ENCODE measurements at places on chromosomes 3 and 15.

DNA sequence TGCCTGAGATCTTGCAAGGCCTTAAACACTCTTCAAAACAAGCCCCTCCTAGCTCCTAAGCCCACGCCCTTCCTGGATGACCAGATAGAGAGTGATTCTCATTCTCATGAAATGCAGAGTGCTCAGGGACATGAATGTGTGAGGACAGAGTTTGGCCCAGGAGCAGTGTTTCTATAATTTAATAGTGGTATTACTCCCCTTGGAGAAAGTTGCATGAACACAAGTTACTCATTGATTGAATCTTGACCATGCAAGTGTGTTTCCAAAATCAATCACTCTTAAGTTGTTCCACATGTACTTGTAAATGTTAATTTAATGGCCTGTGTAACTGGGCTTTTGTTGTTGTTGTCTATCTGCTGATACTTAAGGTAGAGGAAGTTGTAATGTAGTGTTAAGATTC is 181.6 kb downstream of the ADAMTSL3 start:
- DNase-seq, result no peak

DNA sequence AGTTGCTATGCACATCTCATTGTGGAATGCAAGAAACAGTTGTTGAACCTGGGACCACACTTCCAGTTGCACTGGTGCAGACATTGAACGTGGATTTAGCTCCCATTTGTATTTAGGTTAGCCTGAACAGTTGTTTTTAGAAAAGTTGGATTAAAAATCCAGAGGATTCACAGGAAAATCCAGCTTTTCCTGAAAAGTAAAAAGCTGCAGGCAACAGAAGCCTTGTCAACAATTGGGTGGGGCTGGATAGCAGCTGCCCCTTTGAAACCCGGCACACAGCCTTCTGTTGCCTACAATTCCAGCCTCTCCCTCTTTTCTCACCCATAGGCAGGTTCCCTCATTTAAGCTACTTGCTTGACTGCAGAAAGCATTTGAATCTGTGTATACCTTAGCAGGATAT is 165.3 kb upstream of the TBL1XR1 start:
- no peak for DNase-seq

DNA sequence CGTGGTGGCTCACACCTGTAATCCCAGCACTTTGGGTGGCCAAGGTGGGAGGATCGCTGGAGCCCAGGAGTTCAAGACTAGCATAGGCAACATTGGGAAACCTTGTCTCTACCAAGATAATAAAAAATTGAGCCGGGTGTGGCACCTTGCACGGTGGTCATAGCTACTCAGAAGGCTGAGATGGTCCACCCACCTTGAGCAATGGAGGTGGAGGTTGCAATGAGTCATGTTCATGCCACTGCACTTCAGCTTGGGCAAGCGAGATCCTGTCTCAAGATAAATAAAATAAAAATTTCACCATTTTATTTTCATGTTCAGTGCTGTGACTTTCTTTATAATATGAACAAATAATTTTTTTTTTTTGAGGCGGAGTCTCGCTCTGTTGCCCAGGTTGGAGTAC is 12.5 kb downstream of the MAPK6 start:
- no peak for DNase-seq

DNA sequence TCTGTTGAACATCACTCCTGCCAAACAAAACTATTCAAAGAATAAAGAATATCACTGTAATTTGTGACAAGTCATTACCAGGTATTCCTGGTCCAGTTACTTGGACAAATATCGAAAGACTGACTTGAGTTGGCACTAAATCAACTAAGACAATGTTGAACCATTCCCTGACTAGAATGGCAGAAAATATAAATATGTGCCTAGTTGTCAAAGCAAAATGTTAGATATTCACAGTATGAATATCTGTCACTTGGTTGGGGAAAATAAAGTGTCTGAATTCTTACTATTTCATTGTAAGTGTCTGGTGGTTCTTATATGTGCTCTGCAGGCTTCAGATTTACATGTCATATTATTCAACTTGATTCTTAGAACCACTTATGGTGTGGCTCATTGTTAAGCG is 470.2 kb downstream of the NAALADL2 start:
- no peak for DNase-seq

DNA sequence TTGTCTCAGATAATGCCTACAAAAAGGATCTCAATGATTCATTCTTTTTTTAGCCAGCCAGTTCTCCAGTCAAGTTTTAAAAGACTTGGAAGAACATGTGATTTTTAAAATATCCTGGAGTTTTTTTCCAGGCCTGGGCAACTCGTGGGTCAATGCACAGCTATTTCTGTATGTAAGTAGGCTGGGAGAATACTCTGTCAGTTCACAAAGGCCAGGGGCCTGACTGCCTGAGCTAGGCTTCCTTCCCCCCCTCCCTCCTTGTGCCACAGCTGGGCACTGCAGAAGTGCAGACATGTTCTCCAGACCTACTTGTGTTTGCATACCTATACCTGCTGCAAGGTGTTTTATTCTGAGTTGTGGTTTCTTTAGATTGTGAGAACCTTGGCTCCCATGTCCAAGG is 43.7 kb downstream of the CTDSPL start:
- DNase-seq, result no peak

DNA sequence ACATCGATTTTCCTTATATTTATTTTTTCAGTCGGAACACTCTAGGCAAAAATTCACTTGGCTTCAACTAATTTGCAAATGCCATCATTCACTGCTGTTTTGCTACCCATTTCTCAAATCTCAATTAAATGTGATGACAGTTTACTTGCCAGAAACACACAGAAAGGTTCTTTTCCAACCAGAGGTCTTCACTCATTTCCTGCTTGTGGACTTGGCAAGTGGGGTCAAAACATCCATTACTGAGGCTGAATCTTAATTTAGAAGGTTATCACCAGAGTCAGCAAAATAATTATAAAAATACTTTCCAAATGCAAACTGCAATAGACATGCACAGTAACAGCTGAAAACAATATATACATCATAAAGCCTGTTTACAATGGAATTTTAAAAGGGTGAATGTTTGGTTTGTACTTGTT is 625.4 kb upstream of the TBL1XR1 start:
- DNase-seq, result no peak

DNA sequence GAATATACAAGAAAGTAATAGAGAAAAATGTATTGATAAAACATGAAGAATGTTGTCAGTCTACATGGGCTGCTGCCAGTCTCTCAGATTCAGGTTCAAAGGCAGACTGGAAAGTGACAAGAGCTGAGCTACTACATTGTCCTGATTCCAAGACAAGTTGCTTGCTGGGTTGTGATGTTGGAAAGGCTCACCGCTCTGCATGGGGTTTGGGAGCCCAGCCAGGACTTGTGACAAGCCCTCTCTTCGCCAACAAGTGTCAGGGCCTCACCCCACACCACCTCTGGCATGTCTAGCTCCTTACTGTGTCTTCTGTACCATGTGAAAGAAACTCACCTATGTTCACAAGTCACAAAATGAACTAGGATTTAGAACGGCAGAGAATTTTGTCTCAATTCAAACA is 43.0 kb upstream of the SH3GL3 start:
- no peak for DNase-seq

DNA sequence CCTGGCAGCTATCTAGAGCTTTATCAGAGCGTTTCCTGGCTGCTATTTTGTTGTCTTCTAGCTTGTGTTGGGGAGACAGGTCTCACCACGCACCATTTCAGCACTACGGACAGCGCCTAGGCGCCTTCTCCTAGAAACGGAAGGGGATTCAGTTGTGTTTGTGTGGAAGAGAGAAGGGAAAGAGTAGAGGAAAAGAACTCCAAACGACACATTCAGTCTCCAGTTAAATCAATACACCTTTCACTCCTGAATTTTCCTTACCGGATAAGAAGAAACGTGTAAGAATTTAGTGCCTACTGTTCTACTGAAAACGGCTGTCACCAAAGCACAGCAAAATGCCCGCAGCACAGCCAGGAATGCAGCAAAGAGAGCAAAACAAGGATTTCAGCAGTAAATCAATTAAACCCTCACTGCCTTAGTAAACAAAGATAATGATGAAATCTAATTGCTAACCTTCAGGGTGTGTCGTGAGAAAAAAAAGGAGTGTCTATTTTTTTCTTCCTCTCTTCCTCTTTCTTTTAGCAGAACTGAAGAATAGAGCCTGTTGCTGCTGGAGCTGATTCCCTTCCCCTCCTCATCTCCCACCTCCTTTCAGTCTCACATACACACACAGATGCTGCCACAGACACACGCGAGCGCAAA is 412 bp upstream of the CTXN2 start:
- peak; percentile 88 for DNase-seq

DNA sequence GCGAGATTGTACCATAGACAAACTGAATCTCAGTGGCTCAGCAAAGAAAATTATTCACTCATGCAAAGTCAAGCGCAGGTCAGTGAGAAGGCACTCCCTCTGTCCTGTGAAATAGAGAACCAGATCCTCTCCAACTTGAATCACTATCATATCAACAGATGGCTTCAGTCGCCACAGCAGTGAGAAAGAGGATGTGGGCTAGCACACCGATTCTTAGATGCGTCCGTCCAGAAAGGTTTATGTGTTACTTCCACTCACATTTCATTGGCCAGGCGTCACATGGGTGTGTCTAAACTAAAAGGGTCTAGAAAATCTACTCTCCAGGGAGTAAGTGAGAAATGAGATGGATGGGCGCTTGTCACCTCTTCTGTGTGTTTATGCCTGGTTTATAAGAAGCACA is 141.6 kb upstream of the KBTBD8 start:
- no peak for DNase-seq

- peak; percentile 76 for DNase-seq
Measured at GRCh38 chr3:12287727-12288181, 1.1 kb upstream of the PPARG start.

GRCh38 chr3:98582042-98582441 is 11.4 kb downstream of the CPOX start:
- DNase-seq, result no peak

DNA sequence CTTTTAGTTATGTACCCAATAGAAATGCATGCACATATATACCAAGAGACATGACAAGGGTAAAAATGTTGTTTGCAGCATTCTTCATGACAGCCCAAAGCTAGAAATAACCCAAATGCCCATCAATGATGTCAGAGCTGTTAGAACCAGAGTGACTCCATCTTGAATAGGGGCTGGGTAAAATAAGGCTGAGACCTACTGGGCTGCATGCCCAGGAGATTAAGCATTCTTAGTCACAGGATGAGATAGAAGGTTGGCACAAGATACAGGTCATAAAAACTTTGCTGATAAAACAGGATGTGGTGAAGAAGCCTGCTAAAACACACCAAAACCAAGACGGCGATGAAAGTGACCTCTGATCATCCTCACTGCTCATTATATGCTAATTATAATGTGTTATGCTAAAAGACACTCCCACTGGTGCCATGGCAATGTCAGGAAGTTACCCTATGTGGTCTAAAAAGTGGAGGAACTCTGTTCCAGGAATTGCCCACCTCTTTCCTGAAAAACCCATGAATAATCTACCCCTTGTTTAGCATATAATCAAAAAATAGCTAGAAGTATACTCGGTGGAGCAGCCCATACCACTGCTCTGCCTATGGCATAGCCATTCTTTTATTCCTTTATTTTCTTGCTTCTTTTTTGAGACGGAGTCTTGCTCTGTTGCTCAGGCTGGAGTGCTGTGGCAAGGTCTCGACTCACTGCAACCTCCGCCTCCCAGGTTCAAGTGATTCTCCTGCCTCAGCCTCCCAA is 32.9 kb downstream of the ZBTB11 start:
- no peak for DNase-seq

DNA sequence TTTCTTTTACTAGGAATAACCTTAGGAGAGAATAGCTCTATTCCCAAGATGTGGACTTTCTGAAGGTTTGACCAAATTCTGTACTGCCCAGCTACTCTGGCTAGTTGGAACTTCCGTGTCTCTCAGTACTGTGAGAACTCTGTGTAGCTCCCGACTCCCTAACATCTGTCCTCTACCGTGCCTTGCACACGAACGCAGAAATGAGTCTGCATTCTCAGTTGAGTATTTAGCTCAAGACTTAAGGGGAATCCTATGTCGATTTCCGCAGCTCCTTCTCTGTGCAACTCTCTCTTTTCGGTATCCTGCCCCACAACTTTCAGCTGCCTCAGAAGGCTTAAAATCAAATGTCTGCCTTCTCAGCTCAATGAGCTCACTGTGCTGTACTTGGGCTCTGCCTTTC is 86.7 kb upstream of the EPHB3 start:
- DNase-seq, result no peak

GRCh38 chr3:44048196-44048924 is 193.3 kb upstream of the TOPAZ1 start:
- DNase-seq, result peak; percentile 84

DNA sequence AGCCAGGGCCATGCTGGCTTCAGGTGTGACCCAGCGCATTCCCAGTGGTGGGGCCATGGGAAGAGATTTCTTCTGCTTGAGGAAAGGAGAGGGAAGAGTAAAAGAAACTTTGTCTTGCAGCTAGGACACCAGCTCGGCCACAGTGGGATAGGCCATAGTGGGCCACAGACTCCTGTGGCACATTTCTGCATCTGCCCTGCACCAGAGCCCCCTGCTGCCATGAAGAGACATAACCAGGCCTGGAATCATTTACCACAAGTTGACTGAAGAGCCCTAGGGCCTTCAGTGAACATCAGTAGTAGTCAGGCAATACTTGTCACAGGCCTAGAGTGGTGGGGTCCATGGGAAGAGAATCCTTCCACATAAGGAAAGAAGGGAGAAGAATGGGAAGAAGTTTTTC is 411.4 kb upstream of the ARL6 start:
- no peak for DNase-seq

GRCh38 chr3:183390844-183391243 is 37.6 kb downstream of the MCF2L2 start:
- no peak for DNase-seq

DNA sequence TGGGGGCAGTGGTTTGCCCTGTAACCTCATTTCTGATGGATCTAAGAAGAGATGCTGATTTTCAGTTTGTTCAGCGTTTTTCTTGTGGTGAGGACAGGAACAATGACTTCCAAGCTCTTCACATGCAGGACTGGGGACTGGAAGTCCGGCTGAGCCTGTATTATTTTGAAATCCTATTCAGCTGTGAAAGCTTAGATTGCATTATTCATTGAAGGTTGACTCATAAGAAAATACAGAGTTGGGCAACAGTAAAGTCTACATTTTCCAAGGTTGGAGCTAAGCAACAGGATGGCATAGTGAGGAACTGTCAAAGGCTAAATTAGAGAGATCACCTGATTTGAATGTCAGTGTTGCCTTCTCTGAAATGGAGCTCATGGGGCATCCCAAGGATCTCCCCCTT is 230.9 kb upstream of the FEZF2 start:
- no peak for DNase-seq

DNA sequence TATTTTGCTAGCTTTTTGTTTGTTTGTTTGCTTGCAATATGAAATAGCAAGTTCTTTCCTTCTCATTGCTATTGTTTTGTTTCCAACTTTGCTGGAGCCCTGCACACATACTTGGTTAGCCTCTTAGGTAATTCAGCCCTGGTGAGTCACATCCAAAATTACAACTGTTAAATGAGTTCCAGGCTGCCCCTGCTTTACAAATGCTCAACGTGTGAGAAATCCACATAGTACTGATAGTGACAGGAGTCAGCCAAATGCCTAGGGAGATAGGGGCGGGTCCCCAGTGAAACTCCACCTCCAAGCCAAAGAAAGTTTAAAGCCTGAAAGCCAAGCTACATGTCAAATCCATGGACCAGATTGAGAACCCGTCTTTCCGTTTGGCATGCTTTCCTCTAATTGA is 81.3 kb upstream of the RNF7 start:
- DNase-seq, result peak; percentile 84
